T-helper 17 cell (primary cell): ENCODE measurements at places on chromosomes 4 and X.

GRCh38 chr4:79650794-79651431, 242.9 kb upstream of the GK2 start:
- DNase-seq = no peak

DNA sequence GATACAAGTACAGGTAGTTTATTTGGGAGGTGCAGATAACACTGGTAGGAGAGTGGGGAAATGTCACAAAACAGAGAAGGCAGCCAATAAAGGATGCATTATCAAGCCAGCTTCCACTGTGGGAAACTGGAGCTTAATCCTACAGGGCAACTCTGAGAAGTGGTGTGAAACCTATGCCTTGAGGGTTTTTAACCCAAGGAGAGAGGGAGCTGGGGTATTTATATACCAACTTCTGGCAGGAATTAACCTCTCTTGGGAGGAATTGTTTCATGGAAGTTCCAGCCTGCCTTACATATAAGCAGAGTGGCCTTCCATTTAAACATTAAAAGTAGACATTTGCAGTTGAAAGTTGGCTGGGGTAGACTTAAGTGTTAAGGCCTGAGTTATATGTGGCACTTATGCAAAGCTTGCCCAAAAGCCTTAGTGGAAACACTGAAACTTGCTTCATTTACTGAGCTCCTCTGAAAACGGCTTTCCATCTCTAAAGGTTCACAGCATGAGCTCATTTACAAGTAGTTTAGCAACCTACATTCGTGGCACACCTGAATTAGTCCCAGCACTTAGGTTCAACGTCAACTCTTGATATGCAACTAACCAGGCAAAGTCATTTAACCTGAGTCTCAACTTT, 19.2 kb downstream of the MAGEB17 start:
- no peak for DNase-seq

GRCh38 chr4:123418351-123418931, 21.8 kb downstream of the SPRY1 start:
- DNase-seq = no peak

- no peak for DNase-seq
Observed at GRCh38 chr4:85406185-85406584, 68.8 kb upstream of the ARHGAP24 start.

DNA sequence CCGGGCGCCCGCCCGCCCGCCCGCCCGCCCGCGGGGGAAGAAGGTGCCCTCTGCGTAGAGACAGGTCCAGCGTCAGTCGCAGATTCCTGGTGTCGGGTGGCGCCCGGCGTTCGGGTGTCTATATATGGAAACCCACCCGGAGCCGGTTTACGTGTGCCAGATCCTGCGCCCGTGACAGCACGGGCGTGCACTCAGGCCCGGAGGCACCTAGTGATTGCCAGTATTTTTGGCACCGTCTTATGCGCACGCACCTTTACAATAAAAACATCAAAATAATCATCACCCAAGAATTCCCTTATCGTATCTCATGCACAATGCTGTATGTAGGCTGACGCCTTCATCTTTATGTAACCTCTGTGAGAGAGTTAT, 519 bp downstream of the SLC25A4 start:
- DNase-seq = no peak

DNA sequence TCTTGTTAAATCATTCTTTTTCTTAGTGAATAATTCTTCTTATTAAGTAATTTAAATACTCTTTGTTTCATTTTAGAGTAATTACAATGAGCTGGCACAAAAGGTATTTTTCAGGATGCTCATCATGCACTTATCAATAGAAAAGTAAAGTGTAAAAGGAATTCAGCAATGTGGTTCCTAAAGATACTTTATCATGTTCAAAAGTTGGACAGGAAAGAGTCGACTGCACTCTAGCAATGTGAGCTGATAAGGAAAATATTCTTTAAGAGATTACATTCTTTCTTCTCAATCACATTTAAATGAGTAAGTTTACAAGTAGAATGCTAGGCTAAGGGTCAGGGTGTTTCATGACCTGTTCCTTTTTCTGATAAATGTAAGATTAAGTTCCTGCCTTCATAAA, 609.5 kb upstream of the FAM241A start:
- DNase-seq = no peak

DNA sequence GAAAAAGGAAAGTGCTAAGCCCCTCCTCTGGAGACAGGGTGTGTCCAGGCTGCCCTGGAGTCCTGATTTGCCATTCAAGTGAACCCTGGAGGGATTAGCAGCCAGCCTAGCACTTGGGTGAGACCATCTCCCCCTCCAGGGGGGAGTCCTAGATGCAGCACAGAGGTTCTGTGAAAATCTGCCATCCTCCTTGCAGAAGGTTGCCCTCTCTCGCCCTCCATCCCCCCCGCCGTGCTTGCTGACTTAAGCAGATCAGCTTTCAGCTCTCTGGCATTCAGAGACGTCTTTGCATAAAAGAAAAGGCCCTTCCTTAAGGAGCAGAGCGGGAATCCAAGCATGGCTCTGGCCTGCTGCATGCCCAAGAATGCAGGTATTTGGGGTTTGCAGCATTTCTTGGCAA, 102.1 kb upstream of the SCML1 start:
- no peak for DNase-seq

DNA sequence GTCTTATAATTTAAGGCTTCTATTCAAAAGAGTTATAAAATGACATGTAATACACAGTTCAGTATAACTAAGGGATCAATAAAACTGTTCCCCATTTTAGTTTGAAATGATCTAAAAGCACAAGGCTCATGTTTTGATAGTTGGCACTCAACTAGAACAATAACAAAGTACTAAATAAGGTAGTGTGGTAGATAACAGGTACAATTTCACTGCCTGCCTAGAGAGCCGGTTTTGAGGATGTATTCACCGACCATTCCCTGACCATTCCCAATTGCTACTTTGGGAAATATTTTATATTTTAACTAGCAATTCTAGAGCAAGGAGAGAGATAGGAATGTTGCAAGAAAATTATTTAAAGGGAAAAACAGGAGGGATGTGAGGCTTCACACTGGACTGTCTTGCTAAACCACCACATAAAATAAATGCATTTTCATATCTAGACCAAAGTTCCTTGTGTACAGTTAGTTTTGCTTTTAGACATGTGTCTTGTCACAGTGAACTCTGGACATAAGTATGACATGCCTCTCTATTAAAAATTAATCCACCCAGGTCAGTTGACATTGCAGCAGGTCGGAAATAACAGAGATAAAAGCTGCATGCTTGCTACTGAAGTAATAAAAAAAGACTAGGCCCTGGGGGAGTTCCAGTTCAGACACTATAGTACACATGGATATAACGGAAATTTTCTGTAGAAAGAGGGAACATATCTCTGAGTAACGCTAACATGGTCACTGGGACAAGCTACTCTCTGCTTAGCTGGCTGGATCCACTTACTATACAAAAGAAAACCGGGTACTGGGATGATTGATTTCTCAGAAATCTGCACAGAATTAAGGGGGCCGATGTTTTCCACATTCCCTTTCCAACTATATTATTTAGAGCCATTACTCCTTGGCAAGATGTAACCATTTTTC, 56.3 kb upstream of the NAP1L5 start:
- DNase-seq = no peak

DNA sequence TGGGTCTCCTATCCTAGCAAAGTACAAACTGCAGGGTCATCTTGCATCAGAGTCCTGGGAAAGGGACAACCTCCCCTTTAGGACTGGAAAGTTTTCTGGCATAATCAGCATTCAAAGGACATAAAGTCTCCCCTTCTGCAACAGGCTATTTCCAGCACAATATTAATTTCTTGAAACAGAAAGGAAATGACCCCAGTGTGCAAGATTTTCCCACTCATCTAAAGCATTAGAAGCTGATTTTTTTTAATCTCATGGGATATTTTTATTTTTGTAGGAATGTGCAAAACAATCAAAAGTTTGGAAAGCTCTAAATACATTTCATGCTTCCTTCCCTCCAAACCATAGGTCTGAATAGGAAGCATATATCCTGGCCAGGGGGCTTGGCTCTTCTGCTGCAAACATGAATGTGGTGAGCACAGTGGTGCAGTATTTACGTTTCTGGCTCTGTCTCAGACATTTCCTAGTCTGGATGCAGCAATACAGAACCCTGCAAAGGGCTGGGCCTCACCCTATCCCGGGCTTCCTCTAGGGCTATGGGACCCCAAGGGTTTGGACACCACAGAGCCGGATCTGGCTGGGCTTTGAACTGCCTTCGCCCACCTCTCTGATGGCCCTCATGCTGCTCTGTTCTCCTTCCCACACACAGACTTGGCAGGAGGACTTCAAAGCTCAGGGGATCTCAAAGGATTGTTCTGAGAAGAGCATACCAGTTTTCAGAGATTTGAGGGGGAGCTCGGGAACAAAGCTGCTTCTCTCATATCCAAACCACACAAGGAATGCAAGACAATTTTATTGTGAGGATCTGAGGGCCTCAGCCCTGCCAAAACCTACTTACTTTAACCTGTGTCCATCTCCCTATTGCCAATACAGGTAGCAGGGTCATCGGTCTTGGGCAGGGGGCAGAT, 64.9 kb downstream of the POLR2B start:
- no peak for DNase-seq

GRCh38 chrX:7115557-7115956, 32.0 kb upstream of the STS start:
- DNase-seq = no peak

DNA sequence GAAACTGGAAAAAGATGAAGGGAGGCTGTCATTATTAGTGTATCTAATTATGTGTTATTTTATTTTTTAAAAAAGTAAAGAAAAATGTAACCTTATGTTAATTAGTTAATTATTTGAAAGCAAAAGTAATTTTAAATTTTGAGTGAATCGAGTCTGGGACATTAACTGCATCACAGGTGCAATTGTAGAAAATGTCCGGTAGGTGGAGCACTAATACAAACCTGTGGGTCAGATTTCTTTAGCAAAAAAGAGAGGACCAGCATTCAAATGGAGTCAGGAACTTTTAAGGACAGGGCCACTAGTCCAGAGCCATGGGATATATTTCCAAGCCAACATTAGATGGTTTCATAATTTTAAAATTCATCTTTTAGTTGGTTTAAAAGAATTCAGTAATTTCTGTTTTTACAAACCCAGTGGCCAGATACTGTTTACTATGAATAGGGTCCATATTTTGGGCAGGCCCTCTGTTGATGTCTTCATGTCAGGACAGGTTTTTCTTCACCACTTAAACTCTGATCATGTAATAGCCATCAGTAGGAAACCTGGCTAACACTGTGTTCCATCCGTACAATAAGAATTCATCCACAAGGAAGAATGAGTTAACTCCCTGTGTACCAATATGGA, 27.2 kb downstream of the BST1 start:
- no peak for DNase-seq

- DNase-seq = no peak
Observed at GRCh38 chr4:77579406-77580076, 26.1 kb upstream of the CXCL13 start.

GRCh38 chr4:179467878-179468277, 2025.6 kb upstream of the AGA start:
- DNase-seq = no peak

- DNase-seq = no peak
Observed at GRCh38 chr4:1770245-1770644, 22.8 kb upstream of the FGFR3 start.

DNA sequence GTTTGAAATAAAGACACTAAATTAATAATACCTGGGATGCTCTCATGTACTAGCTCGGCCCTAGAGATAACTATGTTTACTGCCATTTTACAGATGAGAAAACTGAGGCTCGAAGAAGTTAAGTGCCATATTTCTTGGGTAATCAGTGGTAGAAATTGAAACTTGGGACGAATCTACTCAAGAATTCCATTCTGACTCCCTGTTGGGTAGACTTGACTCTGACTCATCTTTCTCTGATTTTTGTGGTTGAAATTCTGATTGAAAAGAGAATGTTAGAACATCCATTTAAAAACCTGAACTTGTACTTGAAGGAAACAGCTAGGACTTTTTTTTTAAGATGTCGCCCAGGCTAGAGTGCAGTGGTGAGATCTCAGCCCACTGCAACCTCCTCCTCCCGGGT, 50.1 kb upstream of the NSUN7 start:
- DNase-seq = no peak
